Femur (tissue), 1 donor: ENCODE measurements at places on chromosomes 16 and 17.

DNA sequence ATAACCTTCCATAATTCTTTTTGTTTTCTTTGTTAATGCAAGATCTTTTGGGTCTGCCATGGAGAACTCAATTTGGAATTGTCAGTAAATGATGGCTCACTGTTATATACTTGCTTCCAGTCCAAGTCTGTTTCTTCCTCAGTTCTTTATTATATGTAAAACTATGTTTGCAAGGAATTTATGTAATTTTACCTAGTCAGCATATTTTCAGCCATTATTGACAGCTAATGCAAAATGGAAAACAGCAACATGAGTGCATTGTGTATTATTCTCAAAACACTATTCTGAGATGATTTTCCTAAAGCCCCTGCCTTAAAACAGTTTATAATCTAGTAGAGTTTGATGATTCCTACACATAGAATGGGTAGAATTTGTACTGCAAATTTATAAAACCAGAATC is 167.5 kb downstream of the TANC2 start:
- DNase-seq, result no peak

DNA sequence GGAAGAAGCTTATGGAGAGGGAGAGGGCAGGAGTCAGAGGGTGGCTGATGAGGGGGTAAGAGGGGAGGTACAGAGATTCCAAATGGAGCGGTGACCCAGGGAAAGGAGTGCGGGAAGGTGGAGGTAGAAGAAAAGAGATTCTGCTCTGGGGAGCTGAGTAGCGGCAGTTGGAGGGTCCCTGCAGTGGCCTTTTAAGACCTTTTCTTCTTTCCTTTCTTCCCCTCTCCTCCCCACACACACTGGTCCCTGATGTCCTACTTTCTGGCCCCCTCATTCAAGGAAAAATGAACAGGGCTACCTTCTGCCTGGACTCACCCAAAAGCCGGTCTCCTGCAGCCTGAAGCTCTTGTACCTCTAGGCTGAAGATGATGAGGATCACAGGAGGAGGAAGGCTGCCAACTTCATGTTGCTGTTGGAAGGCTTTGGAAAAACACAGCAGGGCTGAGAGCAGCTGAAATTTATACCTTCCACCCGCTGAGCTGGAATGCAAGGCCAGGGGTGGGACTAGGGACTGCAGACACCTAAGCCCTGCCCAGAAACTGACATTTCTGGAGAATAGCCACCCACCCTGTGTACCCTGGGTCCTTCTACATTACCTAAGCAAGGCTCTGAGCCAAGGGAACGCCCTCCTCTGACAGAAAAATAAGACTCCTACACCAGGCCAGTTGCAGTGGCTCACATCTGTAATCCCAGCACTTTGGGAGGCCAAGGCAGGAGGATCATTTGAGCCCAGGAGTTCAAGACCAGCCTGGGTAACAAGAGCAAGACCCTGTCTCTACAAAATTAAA is 9.4 kb upstream of the HEATR6 start:
- peak; percentile 57 for DNase-seq

DNA sequence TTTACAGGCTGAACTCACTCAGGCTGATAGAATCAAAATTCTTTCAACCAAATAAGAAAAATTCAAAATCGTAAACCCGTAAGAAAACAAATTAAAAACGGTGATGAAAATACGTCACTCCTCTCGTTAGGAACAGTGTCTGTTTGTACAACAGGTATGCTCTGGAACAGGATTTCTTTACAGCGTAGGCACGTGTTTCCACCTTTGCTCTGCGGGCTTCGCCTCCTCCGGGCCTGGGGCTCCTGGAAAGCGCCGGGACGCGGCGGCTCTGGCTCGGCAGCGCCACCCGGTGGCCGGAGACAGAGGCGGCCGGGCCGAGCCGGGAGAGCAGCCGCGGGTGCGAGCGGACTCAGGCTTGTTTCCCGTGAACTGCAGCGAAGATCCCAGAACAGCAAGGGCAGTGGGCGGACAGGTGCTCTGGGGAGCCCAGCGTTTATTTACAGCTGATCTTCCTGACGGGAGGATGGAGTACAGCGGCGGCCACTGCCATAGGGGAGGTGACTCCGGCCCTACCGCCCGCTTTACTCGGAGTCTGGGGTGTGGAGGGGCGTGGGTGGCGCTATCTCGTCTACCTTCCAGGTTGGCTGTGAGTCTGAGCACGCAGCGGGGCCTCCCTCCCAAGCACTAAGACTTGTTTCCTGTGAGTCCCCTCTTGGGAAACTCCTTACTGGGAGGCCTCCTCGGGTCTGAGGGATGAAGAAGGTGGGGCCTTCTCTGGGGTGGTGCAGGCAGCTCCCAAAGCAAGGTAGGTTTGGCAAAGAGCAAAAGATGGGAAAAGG is 40.5 kb upstream of the ATP2A3 start:
- DNase-seq, result peak; percentile 74

GRCh38 chr17:42517516-42517915 is 18.5 kb upstream of the NAGLU start:
- peak; percentile 86 for DNase-seq

DNA sequence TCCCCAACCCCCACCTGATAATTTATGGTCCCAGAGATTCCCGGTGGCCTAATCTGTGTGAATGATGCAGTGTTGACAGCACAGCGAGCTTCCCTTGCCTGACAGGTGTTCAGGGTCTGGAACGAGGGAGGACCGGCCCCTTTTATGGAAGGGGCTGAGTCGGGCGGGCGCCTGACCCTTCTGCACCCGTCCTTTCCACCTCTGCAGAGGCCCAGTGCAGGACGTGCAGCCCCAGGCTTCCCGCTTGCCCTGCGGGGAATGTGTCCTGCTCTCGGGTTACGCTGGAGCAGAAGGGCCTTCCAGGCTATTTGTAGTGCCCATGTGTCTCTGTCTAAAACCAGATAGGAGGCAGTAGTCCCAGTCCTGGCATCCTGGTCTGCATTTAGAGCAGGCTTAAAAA is 16.2 kb downstream of the SMTNL2 start:
- DNase-seq, result peak; percentile 73

GRCh38 chr17:78116411-78116810 is 12.1 kb downstream of the TMC6 start:
- no peak for DNase-seq

DNA sequence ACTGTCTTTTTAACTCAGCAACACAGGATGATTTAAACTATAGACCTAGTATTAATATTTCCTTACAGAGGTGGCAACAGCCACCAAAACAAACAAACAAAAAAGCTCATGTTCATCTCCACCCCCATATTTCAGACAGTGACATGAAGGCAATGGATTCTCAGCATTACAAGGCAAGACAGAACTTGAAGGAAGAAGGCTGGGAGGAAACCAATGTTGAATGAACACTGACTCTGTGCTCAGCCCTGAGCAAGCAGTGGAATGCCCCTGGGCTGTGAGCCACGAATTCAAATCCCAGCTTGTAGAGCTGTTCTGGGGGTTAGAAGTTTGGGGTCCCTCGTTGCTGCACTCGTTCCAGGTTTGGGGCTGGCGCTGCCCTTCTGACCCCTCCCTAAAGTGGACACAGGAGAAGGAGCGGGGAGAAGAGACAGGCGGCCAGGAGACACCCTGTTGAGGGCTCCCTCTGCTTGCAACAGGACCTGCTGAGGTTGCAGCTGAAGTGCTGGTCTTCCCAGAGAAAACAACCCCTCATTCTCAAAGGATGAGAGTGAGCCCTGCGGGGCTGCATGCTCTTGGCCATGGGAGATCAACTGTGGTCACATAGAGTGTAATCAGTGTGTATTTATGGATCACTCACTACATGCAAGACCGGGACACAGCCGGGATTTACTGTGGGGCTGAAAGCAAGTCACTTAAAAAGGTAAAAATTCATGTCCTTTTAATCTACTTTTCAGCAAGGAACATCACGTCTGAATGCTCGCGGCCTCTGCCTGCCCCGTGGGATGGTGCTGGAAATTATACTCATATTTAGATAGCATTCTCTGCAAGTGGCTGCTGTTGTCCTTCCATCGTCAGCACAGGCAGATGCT is 34.3 kb downstream of the MYH3 start:
- DNase-seq, result no peak

GRCh38 chr17:3002538-3003295 is 60.7 kb downstream of the OR1D5 start:
- DNase-seq, result peak; percentile 58

- DNase-seq, result no peak
Measured at GRCh38 chr17:68963958-68964357, 8.8 kb upstream of the ABCA8 start.

DNA sequence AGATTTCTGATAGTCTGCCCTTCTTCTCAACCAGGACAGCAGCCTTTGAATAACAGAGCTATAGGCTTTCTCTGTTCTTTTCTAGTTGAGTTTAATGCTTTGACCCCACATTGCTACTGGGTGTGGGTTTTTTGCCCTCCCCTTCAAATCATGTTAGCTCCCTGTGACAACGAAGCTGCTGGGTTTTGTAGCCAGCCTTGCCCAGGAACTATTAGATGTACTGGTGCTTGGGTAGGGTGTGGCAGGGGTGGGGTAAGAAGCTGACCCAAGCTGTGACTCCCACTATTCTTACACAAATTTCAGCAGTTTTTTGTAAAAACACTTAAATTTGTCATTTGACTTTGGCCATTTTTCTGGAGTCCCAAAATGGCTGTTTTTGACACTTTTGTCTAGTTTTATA is 69.7 kb downstream of the NLK start:
- no peak for DNase-seq

DNA sequence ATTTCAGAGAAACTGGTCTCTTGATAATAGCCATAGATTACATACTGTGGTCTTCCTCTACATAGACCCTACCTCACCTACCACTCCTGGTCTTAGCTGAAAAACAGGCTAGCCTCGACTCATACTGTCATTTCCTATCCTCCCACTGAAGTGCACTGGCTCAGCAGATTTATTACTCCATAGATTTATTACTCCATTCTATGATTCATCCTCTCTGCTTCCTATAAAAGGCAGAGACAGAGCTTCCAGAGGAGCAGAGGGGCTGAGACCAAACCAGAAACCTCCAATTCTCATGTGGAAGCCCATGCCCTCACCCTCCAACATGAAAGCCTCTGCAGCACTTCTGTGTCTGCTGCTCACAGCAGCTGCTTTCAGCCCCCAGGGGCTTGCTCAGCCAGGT is at the start of gene CCL7:
TSS of gene CCL7 (plus strand) at position 253 of the 400 bp plus-strand sequence. CDS start at position 323, 70 bp downstream.
- DNase-seq, result no peak

GRCh38 chr17:47663912-47664623 is 14.3 kb downstream of the KPNB1 start:
- DNase-seq, result peak; percentile 68

GRCh38 chr17:1648173-1648962 is 1.3 kb downstream of the RILP start:
- peak; percentile 66 for DNase-seq

DNA sequence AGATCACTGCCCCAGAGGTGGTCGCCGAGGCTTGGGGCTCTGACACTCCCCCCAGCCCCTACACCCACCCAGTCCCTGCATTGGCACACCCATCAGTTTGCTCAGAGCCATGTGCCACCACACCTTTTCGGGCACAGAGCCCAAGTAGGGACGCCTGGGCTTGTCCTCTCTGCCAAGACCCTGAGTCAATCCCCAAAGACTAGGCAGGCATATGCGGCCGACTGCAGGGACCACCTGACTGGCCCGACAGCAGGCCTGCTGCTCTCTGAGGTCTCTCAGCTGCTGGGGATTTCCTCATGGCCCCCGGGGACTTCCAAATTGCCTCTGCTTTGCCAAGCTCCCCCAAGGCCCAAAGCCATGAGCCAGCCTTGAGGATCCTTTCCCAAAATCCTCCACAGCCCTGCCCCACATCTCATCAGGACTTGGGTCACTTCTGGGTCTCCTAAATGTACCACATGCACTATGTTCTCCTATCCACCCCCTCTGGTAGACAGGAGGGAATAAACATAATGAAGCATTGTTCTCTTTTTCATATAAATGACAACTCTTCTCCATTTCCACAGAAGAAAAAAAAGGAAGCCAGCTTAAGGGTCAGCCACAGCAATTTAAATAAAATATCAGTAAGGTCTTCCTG is 30.6 kb downstream of the MYO18A start:
- DNase-seq, result peak; percentile 61
